Endothelial cell (in vitro differentiated cells): ENCODE measurements at places on chromosomes 3 and 15.
A peak's percentile ranks its signal among the peaks of the same experiment; 100 is the strongest.

- peak; percentile 30 for DNase-seq
Measured at GRCh38 chr3:43879166-43879565, 188.4 kb downstream of the ABHD5 start.

DNA sequence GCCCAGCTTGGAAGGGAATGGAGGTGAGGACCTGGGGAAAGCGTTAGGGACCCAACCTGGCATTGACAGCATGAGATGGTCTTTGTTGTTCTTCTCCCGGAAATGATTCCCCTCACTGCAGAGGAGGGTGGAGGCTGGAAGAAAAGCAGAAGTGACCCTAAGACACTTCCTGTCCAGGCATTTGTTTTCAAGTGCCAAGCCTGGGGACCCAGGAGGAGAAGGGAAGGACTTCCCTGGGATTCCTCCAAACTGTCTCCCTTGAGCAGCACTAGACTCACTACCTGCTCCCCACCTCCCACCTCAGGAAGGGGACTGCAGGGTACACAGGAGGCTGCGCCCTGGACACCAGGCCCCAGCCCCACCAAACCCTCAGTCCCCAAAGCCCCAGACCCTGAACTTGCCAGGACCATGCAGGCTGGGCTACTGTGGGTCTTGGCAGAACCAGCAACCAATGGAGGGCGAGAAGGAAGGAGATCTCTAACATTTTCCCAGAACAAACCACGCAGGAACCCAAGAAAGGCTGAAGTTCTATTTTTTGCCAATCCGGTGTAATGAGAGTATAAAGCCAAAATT, 9.8 kb upstream of the VIPR1 start:
- no peak for DNase-seq

GRCh38 chr15:72801590-72802325, 18.2 kb upstream of the ADPGK start:
- no peak for DNase-seq

GRCh38 chr15:90044916-90045371, 43.8 kb downstream of the ZNF710 start:
- no peak for DNase-seq

DNA sequence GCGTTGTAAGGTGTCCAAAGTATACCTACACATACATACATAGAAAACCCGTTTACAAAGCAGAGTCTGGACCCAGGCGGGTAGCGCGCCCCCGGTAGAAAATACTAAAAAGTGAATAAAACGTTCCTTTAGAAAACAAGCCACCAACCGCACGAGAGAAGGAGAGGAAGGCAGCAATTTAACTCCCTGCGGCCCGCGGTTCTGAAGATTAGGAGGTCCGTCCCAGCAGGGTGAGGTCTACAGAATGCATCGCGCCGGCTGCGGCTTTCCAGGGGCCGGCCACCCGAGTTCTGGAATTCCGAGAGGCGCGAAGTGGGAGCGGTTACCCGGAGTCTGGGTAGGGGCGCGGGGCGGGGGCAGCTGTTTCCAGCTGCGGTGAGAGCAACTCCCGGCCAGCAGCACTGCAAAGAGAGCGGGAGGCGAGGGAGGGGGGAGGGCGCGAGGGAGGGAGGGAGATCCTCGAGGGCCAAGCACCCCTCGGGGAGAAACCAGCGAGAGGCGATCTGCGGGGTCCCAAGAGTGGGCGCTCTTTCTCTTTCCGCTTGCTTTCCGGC, 318.6 kb downstream of the FGF12 start:
- peak; percentile 39 for DNase-seq

DNA sequence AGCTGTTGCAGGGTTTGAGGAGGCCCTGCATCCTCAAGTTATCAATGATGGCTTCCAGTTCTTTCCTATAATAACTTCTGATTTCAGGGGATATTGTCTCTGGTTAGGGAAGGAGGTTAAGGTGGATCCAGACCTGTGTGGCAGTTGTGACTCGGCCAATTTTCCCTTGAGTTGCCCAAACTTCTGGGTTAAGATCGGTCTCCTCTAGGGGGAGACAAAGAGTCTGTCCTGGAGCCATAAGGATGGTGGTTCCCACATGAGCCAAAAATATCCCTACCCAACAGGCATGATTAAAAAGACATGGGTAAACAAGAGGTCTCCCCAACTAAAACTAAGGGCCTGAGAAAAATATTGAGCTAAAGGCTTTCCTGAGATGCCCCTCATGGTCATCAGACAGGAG, 227.5 kb upstream of the MDFIC2 start:
- DNase-seq, result no peak

DNA sequence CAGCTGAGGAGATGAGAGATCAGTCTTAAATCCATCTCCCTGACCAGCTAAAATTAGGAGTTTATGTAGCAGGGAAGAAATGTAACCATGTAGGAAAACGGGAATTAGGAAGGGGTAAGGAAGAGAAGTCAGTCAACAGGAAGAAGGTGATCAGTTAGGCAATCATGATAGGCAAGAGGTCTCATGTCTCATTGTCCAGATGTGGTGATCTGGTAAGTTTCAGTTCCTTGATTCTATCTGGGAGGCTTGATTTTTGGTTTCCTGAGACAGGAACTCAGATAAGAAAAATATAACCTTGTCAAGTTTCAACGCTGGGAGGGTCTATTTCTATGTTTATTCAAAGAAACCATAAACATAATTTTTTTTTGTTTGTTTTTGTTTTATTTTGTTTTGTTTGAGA, 40.3 kb upstream of the TBC1D5 start:
- no peak for DNase-seq

DNA sequence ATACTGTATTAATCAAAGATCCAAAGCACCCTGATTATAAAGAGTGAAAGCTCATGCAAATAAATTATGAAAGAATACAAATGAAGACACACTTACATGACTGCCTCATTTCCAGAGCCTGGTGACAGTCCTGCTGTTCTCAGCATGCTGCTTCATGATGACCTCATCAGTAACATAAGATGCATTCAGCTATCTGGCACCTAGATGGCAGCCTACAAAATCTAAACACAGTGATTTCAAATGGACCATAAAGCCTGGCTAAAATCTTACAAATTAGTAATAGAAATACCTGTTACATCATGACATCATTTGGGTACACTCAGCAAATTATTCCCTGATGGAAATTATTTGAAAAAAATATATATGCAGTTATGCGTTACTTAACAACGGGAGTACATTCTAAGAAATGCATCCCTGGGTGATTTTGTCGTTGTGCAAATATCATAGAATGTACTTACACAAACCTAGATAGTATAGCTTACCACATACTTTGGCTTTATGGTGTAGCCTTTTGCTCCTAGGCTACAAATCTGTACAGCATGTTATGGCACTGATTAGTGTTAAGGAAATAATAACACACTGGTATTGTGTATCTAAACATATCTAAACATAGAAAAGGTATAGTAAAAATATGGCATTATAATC, 207.2 kb downstream of the EPHA3 start:
- DNase-seq, result no peak

GRCh38 chr3:106729481-106729880, 647.8 kb upstream of the CCDC54 start:
- no peak for DNase-seq

- DNase-seq, result no peak
Measured at GRCh38 chr15:54519577-54519976, 541.3 kb downstream of the UNC13C start.

DNA sequence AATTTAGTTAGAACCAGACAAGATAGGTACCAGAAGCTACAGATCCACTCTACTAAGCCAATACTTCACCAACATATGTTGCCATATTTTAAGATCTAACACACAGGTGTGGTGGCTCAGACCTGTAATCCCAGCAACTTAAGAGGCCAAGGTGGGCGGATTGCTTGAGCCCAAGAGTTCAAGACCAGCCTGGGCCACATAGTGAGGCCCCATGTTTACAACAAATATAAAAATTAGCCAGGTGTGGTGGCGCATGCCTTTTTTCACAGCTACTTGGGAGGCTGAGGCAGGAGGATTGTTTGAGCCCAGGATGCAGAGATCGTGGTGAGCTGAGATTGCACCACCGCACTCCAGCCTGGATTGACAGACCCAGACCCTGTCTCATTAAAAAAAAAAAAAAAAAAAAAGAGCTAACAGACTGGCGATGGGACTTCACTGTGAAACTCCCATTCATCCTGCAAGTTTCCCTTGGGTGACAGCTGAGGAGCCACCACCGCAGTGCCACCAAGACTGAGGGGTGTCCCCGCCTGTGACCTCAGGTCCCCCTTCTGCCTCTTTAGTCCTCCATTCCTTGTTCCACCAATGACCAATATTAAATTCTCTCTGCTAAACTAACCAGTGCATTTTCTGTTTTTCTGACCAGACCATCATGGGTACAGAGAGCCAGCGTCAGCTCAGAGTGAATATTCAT, 163.3 kb downstream of the OR4M2 start:
- DNase-seq, result no peak

DNA sequence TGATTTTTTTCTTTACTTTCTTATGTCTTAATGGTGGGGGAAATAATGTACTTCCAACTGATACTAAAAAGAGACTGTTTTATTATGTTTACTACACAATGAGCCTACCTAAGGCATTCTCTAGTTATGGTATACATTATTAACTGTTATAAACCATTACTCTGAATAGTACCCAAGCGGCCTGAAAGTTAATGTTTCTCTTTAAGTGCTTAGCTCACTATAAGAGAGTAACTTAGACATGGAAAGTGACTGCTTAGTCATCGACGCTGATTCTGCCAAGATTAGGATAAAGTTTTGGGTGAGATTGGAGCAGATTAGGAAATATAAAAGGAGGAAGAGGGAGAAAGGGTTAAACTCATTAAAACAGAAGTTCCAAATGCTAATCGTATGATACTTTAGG, 365.0 kb downstream of the NLGN1 start:
- no peak for DNase-seq

DNA sequence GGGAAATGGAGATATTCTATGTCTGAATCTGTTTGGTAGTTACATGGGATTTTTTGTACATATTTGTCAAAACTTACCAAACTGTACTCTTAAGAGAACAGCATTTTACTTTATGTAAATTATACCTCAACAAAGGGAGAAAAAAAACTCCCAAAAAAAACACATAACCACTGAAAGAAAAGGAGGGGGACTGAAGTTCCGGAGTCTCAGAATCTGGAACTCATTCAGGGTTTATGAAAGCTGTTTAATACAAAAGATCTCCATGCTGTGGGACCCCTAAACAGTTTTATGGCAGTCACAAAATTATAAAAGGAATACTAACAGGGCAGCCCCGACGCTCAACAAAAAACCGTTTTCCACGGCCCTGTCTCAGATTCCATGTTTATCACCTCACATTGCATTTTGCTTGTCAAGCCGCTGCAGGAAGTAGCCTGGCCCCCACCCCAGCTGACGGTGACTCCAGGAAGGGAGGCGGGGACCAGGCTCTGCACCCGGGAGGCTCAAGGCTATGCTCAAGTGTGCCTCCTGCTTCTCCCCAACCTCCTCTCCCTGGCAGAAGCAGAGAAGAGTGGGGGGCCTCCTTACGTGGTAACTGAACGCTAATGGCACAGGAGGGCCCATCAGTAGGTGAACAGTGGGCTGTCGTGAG, 29.3 kb downstream of the RFT1 start:
- DNase-seq, result no peak

DNA sequence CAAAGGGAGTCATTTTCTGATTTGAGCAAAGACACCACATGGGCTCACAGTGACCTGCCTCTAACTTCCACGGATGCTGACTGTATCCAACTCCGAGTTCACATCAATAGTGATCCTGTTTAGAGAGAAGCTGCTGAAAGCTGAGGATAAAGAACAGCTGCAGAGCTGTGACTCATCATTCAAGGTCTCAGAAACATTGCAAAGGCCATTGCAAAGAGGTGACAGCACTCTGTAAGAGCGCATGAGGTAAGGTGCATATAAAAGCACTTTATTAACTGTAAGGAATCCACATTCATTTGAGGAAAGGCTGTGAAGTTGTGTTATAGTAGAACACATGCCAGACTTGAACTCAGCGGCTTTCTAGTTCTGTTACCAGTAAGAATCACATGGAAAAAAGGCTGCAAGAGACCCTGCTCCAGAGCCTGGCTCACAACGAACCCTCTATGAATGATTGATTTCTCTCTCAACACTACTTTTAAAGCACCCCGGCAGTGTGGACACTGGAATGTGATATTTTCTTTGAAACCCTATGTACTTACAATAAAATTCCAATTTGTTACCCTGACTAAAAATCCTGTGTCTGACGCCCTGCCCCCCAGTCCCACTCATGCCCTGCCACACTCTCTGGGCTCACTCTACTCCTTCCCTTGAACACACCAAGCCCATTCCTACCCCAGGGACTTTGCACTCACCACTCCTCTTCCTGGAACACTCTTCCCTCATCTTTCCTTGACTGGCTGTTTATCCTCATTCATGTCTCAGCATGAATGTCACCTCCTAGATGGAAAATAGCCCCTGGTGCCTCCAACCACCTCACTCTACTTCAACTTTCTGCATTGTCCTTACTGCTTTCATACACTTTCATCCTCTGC, 111.2 kb downstream of the LSM3 start:
- DNase-seq, result no peak

- DNase-seq, result no peak
Measured at GRCh38 chr3:123720638-123721037, 135.8 kb upstream of the HACD2 start.

DNA sequence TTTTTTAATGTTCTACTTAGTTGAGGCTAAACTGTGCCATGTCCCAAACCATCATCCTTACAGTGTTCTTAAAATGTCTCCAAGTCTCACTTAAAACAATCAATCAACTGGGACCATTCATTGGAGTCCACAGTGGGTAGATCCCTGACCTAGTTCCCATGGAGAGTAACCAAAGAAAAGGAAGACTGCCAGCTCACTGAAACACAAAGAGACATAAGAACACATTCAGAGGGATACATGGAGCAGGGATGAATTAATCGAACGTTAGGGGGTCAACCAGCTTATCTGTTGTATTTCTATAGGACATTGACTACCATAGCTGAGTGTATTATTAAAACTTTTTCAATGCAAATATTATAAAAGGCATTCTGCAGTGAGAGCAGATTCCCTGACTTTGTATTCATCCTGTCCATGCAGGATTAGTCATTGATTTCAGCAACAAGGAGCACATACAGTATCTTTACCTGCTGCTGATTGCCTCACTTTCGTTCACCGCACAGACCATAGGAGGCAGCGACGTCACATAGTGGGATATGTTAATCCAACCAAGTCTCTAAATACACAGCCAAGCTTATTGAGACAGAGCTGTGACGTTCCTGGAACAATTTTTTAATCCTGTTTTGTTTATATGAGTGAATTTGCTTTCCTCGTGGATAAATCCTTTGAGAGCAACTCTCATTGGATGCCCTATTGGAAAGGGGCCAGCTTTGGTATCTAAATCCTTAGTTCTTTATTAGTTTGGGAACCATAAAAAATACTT, 364.9 kb upstream of the RBMS3 start:
- peak; percentile 60 for DNase-seq
